Anterior cingulate cortex (tissue), 58 donors: ENCODE measurements at places on chromosomes 2 and 18.

- DNase-seq, result no peak
These were observed 142.1 kb upstream of the PKDCC start for GRCh38 chr2:41905597-41906337.

DNA sequence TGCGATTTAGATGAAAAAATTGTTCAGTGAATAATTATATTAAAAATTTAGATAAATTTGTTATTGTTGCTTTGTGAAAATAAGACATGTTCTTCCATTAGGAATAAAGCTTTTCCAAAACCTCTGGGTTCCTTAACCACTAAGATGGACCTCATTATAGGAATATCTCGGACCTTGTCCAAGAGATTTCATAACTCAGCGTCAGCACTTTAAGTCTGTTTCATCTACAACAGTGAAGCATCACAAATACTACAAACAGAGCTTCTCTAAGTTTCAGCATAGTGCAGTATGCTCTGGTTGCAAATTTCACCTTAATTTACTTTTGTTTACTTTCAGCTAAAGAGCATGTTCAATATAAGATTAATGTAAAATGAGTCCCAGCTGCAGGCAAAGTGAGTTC is 150.3 kb downstream of the UBE2E3 start:
- no peak for DNase-seq

GRCh38 chr2:182181381-182181780 is 195.7 kb downstream of the PPP1R1C start:
- no peak for DNase-seq

GRCh38 chr18:60978338-60978737 is 354.9 kb upstream of the CDH20 start:
- DNase-seq, result no peak

GRCh38 chr18:24534737-24535136 is 74.3 kb downstream of the HRH4 start:
- no peak for DNase-seq

DNA sequence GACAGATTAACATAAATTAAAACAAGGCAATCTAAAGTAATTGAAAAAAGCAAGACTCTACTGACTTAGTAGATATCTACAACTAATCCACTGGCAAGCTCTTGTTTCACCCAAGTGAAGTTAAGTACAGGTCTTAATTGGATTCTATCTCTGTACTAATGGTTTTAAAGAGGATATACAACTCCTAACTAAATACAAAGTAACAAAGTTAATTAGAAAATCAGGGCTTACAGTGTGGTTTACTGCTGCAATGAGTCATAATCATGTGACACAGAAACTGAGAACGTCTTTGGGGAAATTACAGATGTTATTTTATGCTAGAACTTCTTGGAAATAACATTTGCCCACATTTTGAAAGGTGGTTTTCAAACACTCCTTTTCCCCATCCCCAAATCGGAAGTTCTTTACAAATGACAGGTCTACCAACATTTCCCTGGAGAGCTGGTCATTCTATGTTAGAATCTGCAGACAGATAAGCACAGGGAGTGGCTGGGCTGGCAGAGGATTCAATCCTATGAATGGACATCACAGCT is 245.3 kb downstream of the STK39 start:
- DNase-seq, result no peak

DNA sequence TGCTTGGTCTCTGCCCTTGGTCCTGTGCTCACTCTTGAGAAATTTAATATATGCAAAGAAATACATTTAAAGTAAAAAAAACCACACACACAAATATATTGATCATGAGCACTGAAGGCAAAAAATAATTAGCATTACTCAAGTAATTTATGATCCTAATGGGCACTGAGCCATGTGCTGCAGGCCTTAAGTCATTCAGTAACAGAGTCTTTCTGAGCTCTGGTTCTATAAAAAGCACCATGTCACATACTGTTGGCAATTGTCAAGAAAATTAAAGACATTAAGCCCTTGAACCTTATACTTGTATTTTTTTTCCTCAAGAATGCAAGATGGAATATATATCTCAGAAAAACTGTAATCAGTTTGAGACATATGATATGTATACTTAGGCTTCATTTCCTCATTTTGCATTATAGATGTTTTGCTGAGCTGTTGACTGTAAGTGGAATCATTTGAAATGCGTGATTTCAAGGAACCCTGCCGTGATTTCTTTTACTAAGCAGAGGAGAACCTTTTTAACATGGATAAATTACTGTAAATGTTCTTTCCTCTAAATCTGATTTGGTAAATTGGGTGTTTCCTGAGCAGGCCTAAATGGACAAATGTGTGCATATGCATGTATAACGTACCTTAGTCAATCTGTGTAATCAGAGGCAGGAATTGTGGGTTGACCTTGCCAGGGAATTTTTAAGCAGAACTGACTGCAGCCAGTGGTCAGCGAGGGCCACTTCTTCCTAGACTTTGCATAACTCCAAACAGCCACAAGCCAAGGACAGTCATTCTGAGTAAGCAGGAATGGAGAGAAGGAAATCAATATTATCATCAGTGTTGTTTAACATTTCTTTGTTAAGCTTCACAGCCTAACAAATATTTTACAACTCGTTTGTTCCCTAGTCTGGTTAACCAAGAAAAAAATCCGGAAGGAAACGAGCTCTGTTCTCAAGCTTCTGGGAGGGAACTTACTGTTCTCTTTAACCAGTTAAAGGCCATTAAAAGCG is 191.5 kb upstream of the ATP5MC3 start:
- DNase-seq, result no peak

DNA sequence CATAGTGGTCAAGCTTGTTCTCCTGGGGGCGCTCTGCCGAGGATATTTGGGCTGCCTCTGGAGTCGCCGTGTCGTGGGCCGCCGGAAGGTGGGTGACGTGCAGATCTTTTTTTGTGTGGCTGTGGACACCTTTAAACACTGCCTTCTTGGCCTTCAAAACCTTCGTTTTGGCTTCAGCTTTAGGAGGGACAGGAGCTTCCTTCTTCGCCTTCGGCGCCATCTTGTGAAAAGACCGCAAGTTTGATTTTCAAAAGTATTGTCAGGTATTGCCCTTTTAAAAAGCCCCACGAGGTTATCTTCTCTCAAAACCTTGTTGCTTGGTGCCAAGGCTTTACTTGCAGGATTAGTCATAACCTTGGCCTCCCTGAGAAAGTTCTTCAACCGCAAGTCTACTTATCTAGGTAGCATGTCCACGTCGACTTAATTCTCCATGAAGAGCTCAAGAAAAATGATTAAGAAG is 20.8 kb downstream of the LAMA3 start:
- DNase-seq, result no peak

DNA sequence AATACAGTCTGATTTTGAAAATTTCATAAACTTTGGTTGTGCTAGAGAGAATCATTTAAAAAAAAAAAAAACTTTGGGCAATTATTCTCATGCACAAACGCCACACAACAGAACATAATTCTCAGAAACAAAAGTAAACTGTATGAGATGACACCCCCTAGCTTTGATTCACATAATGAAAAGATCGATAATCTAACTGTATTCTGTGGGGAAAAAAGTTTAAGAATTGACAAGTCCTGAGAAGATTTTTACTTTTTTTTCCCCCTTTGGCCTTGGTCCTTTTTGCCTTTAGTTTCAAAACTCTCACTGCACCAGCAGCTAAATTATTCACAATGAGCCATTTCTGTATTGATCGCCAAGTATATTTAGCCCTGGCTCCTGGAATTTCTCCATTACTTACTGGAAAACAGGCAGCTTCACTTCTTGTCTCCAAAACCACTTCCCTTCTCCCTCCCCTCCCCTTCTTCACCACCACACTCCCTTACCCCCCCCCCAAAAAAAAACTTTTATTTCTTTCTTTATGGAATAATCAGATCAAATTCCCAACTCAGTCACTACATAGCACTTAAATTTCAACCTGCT is 2.0 kb downstream of the IKZF2 start:
- no peak for DNase-seq

- no peak for DNase-seq
These were observed 51.0 kb downstream of the TSHZ1 start for GRCh38 chr18:75261430-75262223.

DNA sequence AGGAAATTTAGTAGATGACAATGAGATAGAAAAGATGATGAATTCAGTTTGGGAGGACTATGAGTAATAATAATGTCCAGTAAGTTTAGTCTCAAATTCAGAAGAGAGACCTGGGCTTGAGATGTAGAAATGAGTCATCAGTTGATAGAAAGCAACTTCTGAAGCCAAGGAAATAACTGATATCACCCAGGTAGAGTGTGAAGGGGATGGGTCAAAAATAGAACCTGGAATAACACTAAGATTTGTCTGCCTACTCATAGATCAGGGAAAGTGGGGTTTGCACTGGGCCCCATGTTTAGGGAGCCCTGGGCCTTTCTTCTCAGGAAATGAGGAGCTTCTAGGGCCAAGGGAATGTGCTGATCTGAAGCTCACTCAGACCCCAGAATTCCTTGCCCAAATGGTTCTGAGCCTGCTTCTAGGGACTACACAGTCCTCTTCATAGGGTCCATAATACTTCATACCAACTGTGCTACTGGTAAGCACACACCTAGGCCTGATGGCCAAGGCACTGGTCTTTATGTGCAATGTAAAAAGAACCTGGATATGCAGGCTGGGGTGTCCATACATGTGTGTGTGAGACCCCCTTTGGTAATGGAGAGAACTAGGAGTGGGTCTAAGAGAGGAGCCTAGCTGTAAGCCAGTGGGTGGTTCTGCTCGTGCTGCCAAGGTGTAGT is 141.2 kb downstream of the IKZF2 start:
- no peak for DNase-seq

- DNase-seq, result no peak
These were observed 234.6 kb upstream of the CDH7 start for GRCh38 chr18:65516209-65516608.

DNA sequence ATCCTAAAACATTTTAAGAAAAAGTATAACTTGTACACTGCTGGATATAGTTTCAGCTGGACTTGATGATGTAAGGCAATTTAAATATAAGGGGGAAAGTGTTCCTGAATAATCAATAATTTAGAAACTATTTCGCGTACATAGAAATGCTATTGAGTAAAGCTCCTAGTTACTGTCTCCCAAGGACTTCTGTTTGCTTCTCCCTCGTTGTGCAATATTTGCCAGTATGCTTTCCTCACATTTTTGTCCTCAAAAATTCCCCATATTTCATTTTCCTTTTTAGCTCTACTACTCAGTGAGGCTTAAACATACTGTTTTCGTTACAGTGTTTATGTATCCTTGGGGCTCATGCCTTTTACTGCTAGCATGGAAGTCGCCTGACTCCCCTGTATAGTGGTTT is 36.9 kb downstream of the ATP9B start:
- no peak for DNase-seq

DNA sequence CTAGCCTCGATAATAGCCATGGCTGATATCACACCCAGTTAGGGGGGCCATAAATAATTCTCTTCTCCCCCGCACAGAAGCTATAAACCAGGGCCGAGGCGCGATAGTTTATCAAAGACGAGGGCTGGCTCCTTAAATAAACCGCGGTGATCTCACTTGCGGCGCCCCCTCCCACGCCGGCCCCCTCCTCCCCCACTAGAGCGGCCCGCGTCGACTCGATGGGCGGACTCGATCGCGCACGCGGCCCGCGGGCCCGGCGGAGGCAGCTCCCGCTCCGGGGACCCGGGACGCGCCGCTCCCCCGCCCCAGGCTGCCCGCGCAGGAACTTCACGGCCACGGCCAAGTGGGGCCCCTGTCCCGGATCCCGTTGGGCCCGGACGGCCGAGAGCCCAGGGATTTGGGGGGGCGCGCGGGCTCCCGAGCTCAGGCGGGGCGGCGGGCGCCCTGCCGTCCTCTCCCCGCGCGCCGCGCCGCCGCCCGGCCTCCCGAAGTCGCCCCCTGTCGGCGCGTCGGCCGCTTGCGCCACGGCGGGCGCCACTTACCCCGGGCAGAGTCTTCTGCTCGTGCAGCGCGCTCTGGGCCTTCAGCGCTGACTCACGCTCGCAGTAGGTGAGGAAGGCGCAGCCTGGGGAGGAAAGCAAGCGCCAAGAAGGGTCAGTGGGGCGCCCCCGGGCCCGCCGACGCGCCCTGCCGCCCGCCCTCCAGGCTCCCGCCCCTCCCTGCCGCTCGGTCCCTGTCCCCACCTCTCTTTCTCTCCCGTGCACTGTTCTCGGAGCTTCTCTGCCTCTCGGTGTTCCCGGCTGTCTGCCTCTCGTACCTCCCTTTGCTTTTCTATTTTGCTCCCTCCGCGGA is 80.4 kb downstream of the CELF4 start:
- no peak for DNase-seq

- DNase-seq, result no peak
These were observed 254.6 kb downstream of the LOXHD1 start for GRCh38 chr18:46402396-46402795.
